Colonic mucosa (tissue), 4 donors: ENCODE measurements at places on chromosomes 12 and 14. TPM values are rescaled to one million over a fixed set of nuclear protein-coding genes. Genes with fewer than 3 reads are reported as not detected.

GRCh38 chr12:58728397-58728796 is 191.9 kb downstream of the LRIG3 start:
- no peak for DNase-seq

GRCh38 chr12:103278329-103278728 is 217.4 kb downstream of the C12orf42 start:
- no peak for DNase-seq

DNA sequence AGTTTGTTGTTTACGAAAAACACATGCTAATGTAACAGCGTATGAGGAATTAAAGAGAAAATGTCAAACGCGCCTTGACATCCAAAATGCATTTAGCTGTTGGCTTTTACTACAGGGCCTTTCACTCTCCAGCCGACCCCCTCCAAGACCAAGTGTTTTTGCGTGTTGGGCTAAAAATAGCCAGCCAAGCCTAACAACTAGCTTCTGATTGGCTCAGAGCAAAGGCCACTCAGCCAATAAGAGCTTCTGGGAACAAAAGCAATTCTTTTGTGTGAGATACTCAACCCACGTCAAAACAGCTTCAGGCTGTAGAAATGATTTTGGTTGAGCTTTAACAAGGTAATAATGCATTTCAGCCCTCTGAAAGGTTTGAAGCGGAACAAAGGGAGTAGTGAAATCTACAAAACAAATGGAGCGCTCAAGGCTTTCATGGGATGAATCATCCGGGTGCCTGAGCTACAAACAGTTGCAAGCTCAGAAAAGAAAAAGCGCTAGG is 198.7 kb upstream of the DCN start:
- DNase-seq: no peak

GRCh38 chr12:111616177-111616623 is 17.1 kb upstream of the ATXN2 start:
- DNase-seq: peak; percentile 20

- DNase-seq: no peak
Measured at GRCh38 chr12:83349907-83350611, 663.4 kb downstream of the TMTC2 start.

- DNase-seq: no peak
Measured at GRCh38 chr12:21852251-21852650, 77.7 kb upstream of the KCNJ8 start.

GRCh38 chr14:87756661-87757060 is 236.3 kb downstream of the GALC start:
- DNase-seq: no peak

- peak; percentile 53 for DNase-seq
Measured at GRCh38 chr12:107884769-107885694, 110.5 kb downstream of the ASCL4 start.

DNA sequence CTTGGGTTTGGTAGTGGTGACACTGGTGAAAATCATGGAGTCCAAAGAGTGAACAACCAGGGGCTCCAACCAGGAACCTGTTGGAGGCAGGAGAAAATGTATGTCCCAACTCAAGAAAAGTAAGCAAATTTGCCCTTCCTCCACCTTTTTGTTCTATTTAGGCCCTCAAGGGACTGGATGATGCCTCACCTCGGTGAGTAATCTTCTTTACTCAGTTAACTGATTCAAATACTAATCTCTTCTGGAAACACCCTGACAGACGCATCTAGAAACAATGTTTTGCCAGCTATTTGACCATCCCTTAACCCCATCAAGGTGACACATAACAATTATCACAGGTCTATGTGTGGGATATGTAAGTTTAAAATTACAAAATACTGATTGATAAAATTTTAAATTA is 272.4 kb upstream of the FOXG1 start:
- no peak for DNase-seq

DNA sequence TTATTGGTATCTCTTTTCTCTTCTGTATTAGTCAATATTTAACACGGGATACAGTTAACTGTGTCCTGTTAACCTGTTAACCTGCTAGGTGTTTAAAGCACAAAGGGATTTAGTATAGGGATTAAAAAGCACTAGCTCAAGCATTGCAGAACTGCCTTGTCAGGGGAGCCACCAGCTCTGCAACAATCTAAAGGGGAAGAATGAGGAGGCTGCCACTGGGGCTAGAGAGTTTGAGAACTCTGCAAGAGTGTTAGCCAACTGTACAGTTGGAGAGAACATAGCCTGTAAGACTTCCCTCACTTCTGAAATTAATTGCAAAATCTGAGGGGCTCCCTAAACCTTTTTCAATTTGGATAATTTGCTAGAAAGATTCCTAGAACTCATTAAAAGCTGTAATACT is 6.5 kb upstream of the VRK1 start:
- DNase-seq: no peak

DNA sequence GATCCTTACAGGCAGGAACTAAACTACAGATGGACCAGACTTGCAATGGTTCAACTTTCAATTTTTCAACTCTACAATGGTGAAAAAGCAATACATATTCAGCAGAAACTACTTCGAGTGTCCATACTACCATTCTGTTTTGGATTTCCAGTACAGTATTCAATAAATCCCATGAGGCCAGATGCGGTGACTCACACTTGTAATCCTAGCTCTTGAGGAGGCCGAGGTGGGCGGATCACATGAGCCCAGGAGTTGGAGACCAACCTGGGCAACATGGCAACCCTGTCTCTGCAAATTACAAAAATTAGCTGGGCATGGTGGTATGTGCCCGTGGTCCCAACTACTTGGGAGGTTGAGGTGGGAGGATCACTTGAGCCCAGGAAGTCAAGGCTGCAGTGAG is 336.1 kb downstream of the MED13L start:
- DNase-seq: no peak

DNA sequence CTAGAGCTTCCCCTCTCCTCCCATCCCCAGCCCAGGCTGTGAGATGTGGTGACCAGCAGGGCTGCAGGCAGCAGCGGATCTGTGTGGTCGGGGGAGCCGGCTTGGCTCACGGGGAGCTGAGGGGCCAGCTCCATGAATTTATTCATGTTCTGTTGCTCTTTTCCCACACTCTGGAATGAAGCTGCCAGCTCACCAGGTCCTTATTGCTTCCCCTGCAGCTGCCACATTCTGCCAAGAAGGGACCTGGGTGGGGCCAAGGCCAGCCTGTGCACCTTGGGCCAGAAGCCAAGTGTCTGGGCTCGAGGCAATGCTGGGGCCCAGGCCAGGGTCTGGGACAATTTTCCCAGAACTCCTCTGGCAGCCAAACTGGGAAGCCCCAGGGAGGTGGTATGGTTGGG is 2.5 kb upstream of the C1QL4 start:
- peak; percentile 86 for DNase-seq

- DNase-seq: no peak
Measured at GRCh38 chr14:68825729-68826128, 32.9 kb upstream of the ZFP36L1 start.

- DNase-seq: no peak
Measured at GRCh38 chr12:109870648-109871047, 9.7 kb downstream of the GLTP start.

DNA sequence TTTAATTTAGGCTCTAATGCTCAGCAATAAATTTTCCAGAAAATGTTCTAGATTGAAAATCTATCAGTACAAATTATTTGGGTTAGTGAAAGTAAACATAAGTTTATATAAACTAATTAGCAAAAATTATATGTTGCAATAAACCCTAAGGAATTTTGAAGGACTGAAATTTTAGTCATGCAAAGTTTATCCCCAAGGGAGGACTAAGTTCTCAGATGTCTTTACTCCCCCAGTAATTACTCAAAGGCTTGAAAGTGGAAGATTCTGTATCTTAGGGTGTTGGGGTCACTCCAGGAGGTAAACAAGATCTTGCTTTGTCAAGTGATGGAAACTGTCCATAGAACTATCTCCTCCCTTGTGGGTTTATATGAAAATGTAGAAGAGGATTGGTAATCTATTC is 183.7 kb downstream of the AKAP6 start:
- no peak for DNase-seq

GRCh38 chr14:93092606-93093556 is 22.8 kb downstream of the ITPK1 start:
- no peak for DNase-seq

GRCh38 chr12:117792471-117792870 is 176.3 kb downstream of the KSR2 start:
- no peak for DNase-seq

DNA sequence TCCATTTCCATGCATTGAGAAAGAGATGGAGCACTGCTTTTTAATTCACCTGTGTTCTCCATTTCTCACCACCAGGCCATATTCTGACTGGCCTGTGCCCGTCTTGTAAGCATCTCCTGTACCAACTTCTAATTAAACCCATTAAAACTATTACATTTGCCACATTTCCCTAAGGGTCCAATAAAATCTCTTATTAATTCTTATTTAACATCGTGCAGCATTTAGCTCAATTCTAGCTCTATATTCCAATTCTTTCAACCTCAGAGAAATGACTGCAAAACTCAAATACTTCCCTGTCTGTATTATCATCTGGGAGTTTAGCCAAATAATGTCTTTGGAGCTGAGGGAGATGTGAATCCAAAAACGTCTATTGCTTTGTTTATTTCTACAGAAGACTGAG is 495.4 kb upstream of the TMEM132C start:
- DNase-seq: no peak

DNA sequence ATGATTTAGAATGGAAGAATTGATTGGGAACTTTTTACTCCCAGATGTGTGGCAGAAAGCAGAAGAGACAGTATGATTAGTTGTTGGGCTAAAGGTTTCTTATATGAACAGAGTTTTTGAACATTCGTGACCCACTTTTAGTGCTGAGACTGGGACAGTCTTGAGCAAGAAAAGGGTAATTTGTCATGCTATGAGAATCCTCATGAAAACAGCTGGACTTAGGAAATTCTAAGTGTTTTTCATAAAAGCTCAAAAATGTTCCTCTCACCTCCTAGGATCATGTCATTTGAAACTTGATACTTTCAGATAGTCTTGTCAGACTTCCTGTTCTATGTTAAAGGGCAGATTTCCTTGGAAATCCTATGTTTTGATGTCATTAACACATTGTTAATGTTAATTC is 86.1 kb downstream of the MGAT4C start:
- DNase-seq: no peak

DNA sequence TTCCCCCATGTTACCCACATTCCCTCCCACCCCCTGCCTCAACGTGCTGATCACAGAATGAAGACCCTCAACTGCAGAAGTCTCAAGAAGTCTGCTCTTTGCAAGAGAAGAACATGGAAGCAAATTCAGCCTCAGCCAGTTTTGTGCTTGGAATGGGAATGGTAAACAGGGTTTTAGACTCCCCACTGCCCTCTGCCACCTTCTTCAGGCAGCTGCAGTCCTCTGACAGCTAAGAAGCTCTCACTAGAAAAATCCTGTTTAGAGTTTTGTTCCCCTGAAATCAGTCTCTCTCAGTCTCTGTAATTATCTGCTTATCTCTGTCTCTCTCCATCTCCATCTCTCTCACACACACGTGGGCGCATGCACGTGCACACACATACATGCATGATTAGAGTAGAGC is 85.4 kb downstream of the CRACR2A start:
- no peak for DNase-seq

DNA sequence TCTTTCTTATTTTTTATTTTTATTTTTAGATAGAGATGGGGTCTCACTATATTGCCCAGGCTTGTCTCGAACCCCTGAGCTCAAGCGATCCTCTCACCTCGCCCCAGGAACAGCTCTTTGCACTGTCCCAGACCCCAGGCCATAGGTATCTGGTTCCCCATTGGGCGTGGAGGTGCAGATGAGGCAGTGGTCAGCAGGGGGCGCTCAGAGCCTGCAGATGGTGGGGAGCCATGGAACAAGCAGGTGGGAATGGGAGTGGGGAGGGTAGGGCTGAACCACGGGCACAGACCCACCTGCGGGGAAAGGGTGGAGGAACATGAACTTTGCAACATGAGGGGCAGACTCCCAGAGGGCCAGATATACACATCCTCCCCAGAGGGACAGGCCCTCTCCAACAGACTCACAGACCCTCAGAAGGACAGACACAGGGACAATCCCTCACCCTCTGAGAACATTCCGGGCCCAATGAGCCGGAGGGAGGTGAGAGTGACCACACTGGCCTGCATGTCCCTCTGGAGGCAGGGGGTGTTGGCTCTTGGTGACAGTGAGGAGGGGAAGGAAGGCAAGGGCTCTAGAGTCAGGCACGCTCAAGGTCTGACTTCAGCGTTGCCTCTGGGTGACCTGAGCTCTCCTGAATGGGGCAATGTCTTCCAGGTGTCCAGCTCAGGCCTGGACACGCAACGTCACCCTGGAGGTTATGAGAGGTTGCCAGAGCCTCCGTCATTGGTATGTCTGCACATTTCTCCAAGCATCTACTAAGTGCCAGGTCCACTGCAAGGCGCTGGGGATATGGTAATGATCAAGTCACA is 34.9 kb downstream of the KRT80 start:
- peak; percentile 85 for DNase-seq

DNA sequence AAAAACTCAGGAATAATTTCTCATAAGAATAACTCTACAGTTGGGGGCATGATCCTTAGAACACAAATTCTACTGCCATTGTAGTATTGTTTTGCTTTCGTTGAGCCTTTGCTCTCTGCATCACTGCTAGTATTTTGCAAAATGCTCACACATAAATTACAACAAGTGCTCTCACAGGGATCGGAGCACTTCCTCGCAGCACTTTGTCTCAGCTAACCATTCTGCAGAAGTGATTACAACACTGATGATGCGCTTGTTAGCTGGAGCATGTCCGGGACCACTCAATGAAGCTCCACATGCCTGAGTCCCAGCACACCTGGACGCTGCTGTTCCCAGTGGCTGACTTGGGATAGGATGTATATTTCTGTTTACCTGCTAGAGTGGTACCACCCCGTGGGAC is 31.6 kb downstream of the MOAP1 start:
- no peak for DNase-seq

DNA sequence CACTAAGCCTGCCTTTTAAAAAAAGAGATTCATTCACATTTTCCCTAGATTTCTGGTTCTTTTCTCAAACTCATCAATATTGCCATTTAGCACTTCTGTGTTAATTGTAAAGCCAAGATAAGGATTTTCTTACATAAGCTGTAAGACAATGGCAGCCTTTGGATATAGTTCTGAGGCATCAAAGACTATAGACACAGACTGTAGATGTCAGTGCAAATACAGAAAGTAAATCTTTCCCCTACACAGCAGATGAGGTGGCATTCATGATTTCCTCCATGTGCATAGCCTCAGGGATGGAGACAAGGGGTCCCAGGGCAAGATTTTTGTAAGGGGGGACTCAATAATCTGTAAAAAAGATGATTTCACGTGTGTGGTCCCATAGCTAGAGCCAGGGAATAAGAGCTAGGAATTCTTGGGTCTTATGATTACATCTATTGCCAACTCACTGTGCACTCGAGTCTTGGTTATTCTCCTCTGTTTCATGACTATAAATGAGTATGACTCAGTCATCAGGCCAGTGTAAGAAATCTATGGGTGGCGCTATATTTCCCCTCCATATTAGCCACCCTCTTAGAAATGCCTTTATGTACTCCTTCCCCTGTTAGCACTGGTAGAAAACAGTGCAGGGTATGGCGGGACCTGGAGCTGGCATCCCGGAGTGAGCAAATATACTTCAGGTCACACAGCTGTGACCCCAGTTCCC is 207.5 kb downstream of the EXOC5 start:
- no peak for DNase-seq

MRPL42 gene
- total RNA-seq: 76.4 TPM

GPRC5D gene
- 0.27 TPM for total RNA-seq

MANSC4 gene
- not detected for total RNA-seq

KRT79 gene
- not detected for total RNA-seq

SALL2 gene
- 1.7 TPM for total RNA-seq

CHURC1 gene
- total RNA-seq: 57.7 TPM

DTX1 gene
- 0.82 TPM for total RNA-seq

KRT81 gene
- 0.77 TPM for total RNA-seq
